ENCODE measurements at places on chromosomes 5 and 9.
A peak's percentile ranks its signal among the peaks of the same experiment; 100 is the strongest.

DNA sequence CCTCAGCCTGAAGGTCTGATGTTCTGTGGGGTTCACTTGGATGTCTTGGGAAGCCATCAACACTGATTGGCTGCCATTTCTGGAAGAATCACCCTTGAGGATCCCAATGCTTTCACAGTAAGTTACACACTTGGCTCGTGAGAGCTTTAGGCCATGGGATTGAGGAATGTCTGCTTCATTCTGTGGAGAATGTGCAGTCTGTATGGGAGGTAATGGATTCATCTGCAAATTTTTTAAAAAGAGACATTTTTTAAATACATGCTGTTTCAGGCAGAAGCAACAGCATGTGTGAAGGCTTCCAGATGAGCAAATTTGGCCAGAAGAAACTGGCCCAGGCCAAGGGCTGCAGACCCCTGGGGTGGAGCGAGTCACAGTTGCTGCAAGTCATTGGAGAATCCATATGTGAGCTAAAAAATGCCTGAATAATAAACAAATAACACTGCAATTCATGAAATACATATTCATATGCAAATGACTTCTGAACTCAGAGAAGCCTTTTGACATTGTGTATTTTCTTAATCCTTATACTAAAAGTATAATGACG lies 146.3 kb upstream of the RASEF start:
- no peaks in the 10 kb centered on the region for H3K27me3 ChIP-seq
- no peak overlapping the region for H3K27ac ChIP-seq
- no peaks in the 10 kb centered on the region for H3K36me3 ChIP-seq
- no peak for DNase-seq

- H3K36me3 ChIP-seq = peaks cover 27% of the 10 kb centered on the region
- H3K27ac ChIP-seq = no peak overlapping the region
- peaks cover 3% of the 10 kb centered on the region for H3K4me1 ChIP-seq
- no peak for DNase-seq
- H3K27me3 ChIP-seq = no peaks in the 10 kb centered on the region
- H3K4me3 ChIP-seq = no peak overlapping the region
Observed at GRCh38 chr5:181232593-181232992, 9.5 kb downstream of the TRIM41 start.

DNA sequence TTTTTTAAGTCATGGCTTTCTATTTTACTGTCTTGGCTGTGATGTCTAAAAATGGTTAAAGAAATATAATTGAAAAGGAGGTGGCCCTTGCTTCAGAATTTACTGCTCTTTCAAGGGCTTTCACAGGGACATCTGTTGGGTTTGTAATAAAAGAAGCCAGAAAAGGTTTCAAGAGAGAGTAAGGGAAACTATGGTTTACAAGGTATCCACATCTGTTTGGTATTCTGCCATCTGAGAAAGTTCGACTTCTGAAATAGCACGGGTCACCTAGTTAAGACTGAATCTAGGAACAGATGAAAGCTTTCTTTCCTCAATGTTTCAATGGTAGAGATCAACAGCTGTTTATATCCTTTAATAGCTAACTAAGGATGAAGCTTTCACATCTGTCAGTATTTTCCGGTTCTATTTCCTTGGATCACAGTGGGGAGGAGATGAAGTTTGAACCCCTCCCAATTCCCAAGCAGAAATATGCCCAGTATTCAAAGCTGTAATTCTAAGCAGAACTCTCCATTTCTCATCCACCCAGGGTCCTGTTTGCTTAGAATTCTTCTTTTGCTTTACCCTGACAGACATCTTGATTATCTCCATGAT lies 72.8 kb upstream of the IFNK start:
- DNase-seq = no peak
- no peaks in the 10 kb centered on the region for H3K4me1 ChIP-seq
- no peaks in the 10 kb centered on the region for H3K36me3 ChIP-seq
- H3K27me3 ChIP-seq = no peaks in the 10 kb centered on the region
- H3K4me3 ChIP-seq = no peak overlapping the region

GRCh38 chr5:134560698-134561097 lies 35.2 kb downstream of the JADE2 start:
- DNase-seq = no peak
- no peak overlapping the region for H3K4me3 ChIP-seq
- no peaks in the 10 kb centered on the region for H3K27me3 ChIP-seq
- peaks cover 30% of the 10 kb centered on the region for H3K36me3 ChIP-seq
- peaks cover 25% of the 10 kb centered on the region for H3K4me1 ChIP-seq

DNA sequence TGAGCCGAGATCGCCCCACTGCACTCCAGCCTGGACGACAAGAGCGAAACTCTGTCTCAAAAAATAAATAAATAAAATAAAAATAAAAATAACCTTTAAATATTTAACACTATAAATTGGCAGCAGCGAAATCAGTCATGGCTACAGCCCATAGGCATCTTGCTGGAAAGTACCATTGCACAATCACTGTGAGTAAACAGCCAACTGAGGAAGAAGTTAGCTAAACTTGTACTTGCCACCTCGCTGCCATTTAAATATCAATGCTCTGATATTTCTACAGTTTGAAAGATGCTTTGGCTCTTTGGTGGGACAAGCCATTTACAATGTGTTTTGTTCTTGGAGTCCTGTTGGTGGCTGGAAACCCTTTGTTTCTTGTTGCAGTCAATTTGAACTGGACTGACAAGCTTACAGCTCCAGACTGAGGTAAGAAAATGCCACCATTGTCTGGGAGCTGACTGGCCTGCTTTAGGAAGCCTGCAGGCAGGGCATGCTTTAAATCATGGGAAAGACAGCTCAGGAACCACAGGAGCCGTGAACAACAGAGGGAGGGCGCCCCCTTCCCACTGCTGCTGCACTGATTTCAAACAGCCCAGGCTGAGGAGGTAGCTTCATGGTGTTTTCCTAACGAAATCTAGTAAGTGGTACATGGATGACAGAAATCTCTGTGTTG lies 322.8 kb upstream of the RFX3 start:
- H3K4me3 ChIP-seq = no peak overlapping the region
- DNase-seq = no peak
- H3K4me1 ChIP-seq = no peaks in the 10 kb centered on the region
- no peaks in the 10 kb centered on the region for H3K27me3 ChIP-seq
- H3K27ac ChIP-seq = no peak overlapping the region

GRCh38 chr5:170809551-170809950 lies 26.0 kb downstream of the GABRP start:
- H3K27me3 ChIP-seq = no peaks in the 10 kb centered on the region
- H3K4me3 ChIP-seq = no peak overlapping the region
- no peak overlapping the region for H3K27ac ChIP-seq
- no peaks in the 10 kb centered on the region for H3K36me3 ChIP-seq

DNA sequence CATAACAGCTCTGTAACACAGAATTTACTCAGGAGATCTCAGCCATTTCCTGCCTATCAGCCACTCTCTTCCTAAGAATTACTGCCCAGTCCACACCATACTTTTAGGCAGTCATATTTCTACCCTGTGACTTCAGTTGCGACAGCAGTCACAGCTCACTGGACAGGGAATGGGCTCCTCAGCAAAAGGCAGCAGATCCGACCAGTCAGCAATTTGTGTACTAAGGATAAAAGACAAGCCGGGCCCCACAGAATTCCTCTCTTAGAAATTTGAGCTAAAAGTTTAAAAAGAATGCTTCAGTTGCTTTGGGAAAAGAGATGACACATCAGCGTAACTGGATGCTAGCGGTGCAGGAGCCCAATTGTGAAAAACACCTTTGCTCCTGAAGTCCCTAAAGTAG lies 172.1 kb downstream of the ENC1 start:
- H3K4me3 ChIP-seq = no peak overlapping the region
- no peak overlapping the region for H3K27ac ChIP-seq
- no peak for DNase-seq
- H3K27me3 ChIP-seq = no peaks in the 10 kb centered on the region
- H3K36me3 ChIP-seq = no peaks in the 10 kb centered on the region

- H3K36me3 ChIP-seq = no peaks in the 10 kb centered on the region
- H3K4me3 ChIP-seq = no peak overlapping the region
Observed at GRCh38 chr5:127867022-127867783, 164.0 kb downstream of the CCDC192 start.

GRCh38 chr5:113614191-113614590 lies 100.7 kb downstream of the YTHDC2 start:
- H3K4me3 ChIP-seq = no peak overlapping the region
- H3K27ac ChIP-seq = no peak overlapping the region
- no peaks in the 10 kb centered on the region for H3K4me1 ChIP-seq
- H3K27me3 ChIP-seq = no peaks in the 10 kb centered on the region

GRCh38 chr5:173664154-173664526 lies 47.7 kb upstream of the BOD1 start:
- H3K36me3 ChIP-seq = no peaks in the 10 kb centered on the region
- peaks cover 13% of the 10 kb centered on the region for H3K27me3 ChIP-seq
- DNase-seq = no peak
- no peaks in the 10 kb centered on the region for H3K4me1 ChIP-seq
- no peak overlapping the region for H3K27ac ChIP-seq
- no peak overlapping the region for H3K4me3 ChIP-seq

GRCh38 chr5:79857714-79858409 lies 133.2 kb downstream of the MTX3 start:
- H3K27me3 ChIP-seq = peaks cover 15% of the 10 kb centered on the region
- no peak overlapping the region for H3K27ac ChIP-seq
- no peak overlapping the region for H3K4me3 ChIP-seq

DNA sequence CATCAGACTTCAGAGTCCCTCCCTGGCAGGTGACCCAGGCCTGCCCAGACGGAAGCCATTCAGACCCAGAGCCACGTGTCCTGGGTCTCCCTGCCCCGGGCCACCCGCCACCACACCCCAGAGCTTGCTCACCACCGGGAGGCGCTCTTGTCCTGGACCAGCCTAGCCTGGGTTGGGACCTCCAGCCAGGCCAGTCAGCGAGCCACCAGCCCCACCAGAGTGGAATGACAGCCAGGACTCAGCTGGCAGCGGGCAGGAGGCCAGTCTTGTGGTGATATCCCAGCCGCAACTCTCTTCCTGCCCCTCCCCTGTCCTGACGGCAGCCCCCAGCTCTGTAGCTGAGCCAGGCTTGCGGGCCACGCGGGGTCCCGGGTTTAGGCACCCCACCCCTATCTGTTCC lies 1.7 kb upstream of the PTGDS start:
- H3K4me1 ChIP-seq = peaks cover 65% of the 10 kb centered on the region
- H3K4me3 ChIP-seq = peak overlapping the region; percentile 43
- peaks cover 9% of the 10 kb centered on the region for H3K27me3 ChIP-seq
- DNase-seq = peak; percentile 18

GRCh38 chr5:154962494-154962893 lies 21.6 kb downstream of the MRPL22 start:
- no peak overlapping the region for H3K27ac ChIP-seq
- no peak for DNase-seq
- no peaks in the 10 kb centered on the region for H3K27me3 ChIP-seq
- H3K36me3 ChIP-seq = peaks cover 4% of the 10 kb centered on the region
- no peak overlapping the region for H3K4me3 ChIP-seq

DNA sequence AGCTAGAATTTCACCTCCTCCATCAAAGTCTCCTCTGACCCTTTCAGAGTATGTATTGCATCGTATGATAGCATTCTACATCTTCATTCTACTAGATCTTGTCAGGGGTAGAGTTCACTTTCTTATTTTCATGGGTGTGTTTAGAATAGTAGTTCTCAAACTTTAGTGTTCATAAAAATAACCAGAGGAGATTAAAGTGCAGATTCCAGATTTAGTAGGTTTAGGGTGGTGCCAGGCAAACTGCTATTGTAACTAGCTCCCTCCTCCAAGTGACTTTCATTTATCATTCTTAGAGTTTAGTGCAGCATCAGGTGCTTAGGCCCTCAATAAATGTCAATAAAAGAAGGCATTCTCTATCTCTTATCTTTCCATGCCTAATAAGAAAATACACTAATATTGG lies 7.2 kb upstream of the FYB1 start:
- no peak overlapping the region for H3K4me3 ChIP-seq
- H3K27ac ChIP-seq = no peak overlapping the region
- DNase-seq = no peak
- no peaks in the 10 kb centered on the region for H3K36me3 ChIP-seq
- H3K4me1 ChIP-seq = peaks cover 11% of the 10 kb centered on the region

DNA sequence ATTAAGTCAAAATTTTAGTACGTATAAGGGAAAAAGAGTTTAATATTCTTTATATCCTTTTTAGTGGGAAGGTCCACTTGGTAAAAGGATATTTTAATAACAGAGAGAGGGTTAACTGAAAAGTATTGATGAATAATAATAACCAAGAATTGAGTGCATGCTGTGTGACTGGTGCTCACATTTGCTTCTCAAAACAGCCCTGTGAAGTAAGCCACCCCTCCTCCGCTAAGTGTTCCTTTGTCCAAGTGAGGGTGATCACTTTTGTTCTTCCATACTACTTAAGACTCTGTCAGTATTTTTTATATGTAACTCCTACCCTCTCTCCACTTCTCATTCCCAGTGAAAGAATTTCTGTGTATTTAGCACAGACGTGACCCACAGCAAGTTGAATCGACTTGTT lies 51.5 kb downstream of the SLC44A1 start:
- peaks cover 10% of the 10 kb centered on the region for H3K36me3 ChIP-seq
- no peak overlapping the region for H3K4me3 ChIP-seq
- H3K4me1 ChIP-seq = peaks cover 3% of the 10 kb centered on the region
- no peak overlapping the region for H3K27ac ChIP-seq
- no peak for DNase-seq
- H3K27me3 ChIP-seq = no peaks in the 10 kb centered on the region

GRCh38 chr5:98415663-98416062 lies 357.8 kb upstream of the RGMB start:
- no peak overlapping the region for H3K27ac ChIP-seq
- no peak for DNase-seq
- no peaks in the 10 kb centered on the region for H3K36me3 ChIP-seq
- H3K27me3 ChIP-seq = no peaks in the 10 kb centered on the region
- no peak overlapping the region for H3K4me3 ChIP-seq

GRCh38 chr5:73354406-73354805 lies 94.2 kb downstream of the FOXD1 start:
- H3K27ac ChIP-seq = no peak overlapping the region
- H3K27me3 ChIP-seq = peaks cover 10% of the 10 kb centered on the region
- H3K4me1 ChIP-seq = no peaks in the 10 kb centered on the region
- H3K4me3 ChIP-seq = no peak overlapping the region
- H3K36me3 ChIP-seq = no peaks in the 10 kb centered on the region
- no peak for DNase-seq

DNA sequence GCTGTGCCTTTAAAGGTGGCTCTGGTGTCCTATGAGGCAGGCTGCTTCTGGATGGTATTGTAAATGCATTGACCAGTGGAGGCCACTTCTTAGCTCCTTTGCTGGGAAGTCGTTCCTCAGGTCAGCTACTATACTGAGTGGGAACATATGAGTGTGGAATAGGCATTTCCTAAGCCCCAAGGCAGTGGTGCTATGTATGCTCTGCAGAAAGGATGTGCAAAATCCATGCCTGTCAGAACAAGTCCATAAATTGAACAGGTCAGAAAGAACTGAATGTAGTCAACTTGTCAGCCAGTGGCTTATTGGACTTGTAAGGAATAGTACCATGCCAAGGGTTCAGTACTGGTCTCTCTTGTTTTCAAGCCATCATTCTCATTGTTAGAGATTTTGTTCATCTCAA lies 216.4 kb downstream of the CDH10 start:
- no peaks in the 10 kb centered on the region for H3K36me3 ChIP-seq
- no peak overlapping the region for H3K27ac ChIP-seq
- H3K27me3 ChIP-seq = no peaks in the 10 kb centered on the region
- no peak overlapping the region for H3K4me3 ChIP-seq
- no peak for DNase-seq

Data from T-cell (primary cell).